Type B pancreatic cell (in vitro differentiated cells): ENCODE measurements at places on chromosomes 16 and 17. TPM values are rescaled to one million over a fixed set of nuclear protein-coding genes. Genes with fewer than 3 reads are reported as not detected.
A peak's percentile ranks its signal among the peaks of the same experiment; 100 is the strongest.

DNA sequence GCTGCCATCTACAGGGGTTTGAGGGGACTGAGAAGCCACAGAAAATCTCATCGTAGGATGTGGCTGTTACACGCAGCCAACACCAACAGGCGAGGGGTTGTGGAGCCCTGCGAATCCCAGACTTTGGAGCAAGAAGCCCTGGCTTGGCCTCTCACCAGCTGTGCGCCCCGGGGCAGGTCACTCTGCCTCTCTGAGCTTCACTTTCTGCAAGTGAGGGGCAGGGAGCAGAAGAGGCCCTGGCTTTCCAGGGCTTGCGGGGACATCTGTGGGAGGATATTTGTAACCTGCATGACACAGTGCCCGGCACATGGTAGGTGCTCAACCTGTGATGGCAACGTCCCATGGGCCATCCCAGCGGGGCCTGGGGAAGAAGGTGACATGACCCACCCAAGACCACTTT, 32.9 kb upstream of the CIBAR2 start:
- DNase-seq, result no peak
- H3K27me3 ChIP-seq, result peaks cover 4% of the 10 kb centered on the region
- H3K27ac ChIP-seq, result no peak overlapping the region
- H3K36me3 ChIP-seq, result no peaks in the 10 kb centered on the region
- peaks cover 33% of the 10 kb centered on the region for H3K4me1 ChIP-seq

- H3K4me3 ChIP-seq, result no peak overlapping the region
- H3K4me1 ChIP-seq, result peaks cover 56% of the 10 kb centered on the region
- H3K27ac ChIP-seq, result peak overlapping the region; percentile 75
- DNase-seq, result no peak
- H3K27me3 ChIP-seq, result no peaks in the 10 kb centered on the region
These were observed 87.5 kb upstream of the GSE1 start for GRCh38 chr16:85525420-85526184.

DNA sequence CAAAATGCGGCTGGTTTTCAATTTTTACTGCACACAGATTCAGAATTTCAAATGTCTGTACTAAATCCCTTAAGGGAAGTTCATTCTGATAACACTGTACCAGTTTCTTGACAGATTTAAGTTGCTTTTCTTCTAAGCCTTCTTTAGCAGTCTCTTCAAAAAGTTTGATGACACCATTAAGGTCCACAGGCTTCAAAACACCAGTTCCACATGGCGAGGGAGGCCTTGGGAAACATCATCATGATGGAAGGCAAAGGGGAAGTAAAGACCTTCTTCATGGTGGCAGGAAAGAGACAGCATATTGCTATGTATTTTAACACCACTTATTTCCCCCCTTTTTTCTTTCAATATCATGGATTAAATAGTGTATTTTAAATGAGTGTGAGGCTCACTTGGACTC, 24.5 kb downstream of the NLRC5 start:
- no peaks in the 10 kb centered on the region for H3K4me1 ChIP-seq
- H3K36me3 ChIP-seq, result no peaks in the 10 kb centered on the region
- H3K27ac ChIP-seq, result no peak overlapping the region
- H3K27me3 ChIP-seq, result peaks cover 9% of the 10 kb centered on the region
- DNase-seq, result no peak

The CDRT15L2 gene
- total RNA-seq, result not detected in 2 replicates

The TVP23C gene
- total RNA-seq, result 15.1 and 26.8 TPM in 2 replicates

The KRTAP4-3 gene
- total RNA-seq, result not detected in 2 replicates

GRCh38 chr17:64177311-64178010, 47.5 kb upstream of the ERN1 start:
- peaks cover 23% of the 10 kb centered on the region for H3K36me3 ChIP-seq
- H3K4me1 ChIP-seq, result peaks cover 8% of the 10 kb centered on the region
- H3K4me3 ChIP-seq, result no peak overlapping the region

The LITAFD gene
- not detected in 2 replicates for total RNA-seq

The CDK3 gene
- total RNA-seq, result 11.5 and 14.1 TPM in 2 replicates

DNA sequence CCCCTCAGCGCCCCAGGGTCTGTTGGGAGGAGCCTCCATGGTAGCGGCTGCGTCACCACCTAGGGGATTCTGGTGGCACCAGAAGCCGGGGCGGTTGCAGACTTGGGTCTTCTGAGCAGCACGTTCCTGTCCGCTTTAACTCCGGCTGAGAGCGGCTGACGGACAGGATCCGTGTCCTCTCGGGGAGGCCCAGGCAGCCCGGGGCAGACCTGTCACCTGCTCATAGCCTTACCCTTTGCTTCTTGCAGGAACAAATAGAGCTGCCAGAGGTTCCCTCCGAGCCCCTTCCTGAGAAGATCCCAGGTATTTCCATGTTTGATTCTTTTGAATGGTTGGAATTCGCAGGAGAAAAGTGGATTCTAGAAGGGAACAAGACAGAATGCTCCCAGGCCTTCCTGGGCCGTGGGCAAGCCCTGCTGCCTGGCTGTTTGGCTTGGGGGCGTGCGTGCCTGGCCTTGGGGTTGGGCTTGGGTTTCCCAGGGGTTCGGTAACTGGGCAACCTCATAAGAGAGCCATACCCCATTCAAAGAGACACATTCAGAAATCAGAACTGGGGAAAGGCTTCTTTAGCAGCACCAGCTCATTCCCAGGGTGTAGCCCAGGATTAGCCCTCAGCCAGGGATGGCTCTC, 6.6 kb downstream of the CHMP6 start:
- H3K27me3 ChIP-seq, result peaks cover 18% of the 10 kb centered on the region
- no peak for DNase-seq
- no peaks in the 10 kb centered on the region for H3K36me3 ChIP-seq
- H3K4me3 ChIP-seq, result no peak overlapping the region

- H3K4me1 ChIP-seq, result no peaks in the 10 kb centered on the region
- no peaks in the 10 kb centered on the region for H3K36me3 ChIP-seq
- DNase-seq, result no peak
- no peak overlapping the region for H3K27ac ChIP-seq
These were observed 40.9 kb upstream of the FAM20A start for GRCh38 chr17:68642118-68642412.

DNA sequence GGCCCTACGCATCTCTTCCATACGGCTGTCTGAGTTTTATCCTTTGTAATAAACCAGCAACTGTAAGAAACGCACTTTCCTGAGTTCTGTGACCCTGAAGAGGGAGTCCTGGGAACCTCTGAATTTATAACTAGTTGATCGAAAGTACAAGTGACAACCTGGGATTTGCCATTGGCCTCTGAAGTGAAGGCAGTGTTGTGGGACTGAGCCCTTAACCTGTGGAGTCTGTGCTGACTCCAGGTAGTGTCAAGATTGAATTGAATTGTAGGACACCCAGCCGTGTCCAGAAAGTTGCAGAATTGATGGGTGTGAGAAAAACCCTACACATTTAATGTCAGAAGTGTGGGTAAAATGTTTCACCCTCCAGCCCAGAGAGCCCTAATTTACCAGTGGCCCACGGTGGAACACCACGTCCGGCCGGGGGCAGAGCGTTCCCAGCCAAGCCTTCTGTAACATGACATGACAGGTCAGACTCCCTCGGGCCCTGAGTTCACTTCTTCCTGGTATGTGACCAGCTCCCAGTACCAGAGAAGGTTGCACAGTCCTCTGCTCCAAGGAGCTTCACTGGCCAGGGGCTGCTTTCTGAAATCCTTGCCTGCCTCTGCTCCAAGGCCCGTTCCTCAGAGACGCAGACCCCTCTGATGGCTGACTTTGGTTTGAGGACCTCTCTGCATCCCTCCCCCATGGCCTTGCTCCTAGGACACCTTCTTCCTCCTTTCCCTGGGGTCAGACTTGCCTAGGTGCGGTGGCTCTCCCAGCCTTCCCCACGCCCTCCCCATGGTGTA, 1.5 kb downstream of the GAA start:
- H3K27ac ChIP-seq, result peak overlapping the region; percentile 25
- no peaks in the 10 kb centered on the region for H3K36me3 ChIP-seq
- H3K4me3 ChIP-seq, result peak overlapping the region; percentile 95
- no peaks in the 10 kb centered on the region for H3K27me3 ChIP-seq
